ENCODE measurements at places on chromosomes 3 and 15. TPM values are rescaled to one million over a fixed set of nuclear protein-coding genes. Genes with fewer than 3 reads are reported as not detected.

FBXO40 gene
- total RNA-seq: 0.23 TPM

UNC13C gene
- total RNA-seq: 4.1 TPM

CLSTN2 gene
- total RNA-seq: 9.7 TPM

CAPN3 gene
- total RNA-seq: 18.9 TPM

GPR149 gene
- not detected for total RNA-seq

GOLGA6B gene
- total RNA-seq: 0.36 TPM

SCAANT1 gene
- not detected for total RNA-seq

ATP1B3 gene
- 113 TPM for total RNA-seq

SI gene
- not detected for total RNA-seq

Measured in ureter (tissue), 1 donor.